Neural cell (in vitro differentiated cells): ENCODE measurements at places on chromosomes 12 and 14. TPM values are rescaled to one million over a fixed set of nuclear protein-coding genes. Genes with fewer than 3 reads are reported as not detected.

The FSCB gene
- not detected in 2 replicates for polyA plus RNA-seq

The RNF212B gene
- polyA plus RNA-seq, result not detected in 2 replicates

The DBX2 gene
- 0.07 and 0.22 TPM in 2 replicates for polyA plus RNA-seq

The MYF6 gene
- polyA plus RNA-seq, result not detected in 2 replicates

The TTC5 gene
- 40.5 and 53.5 TPM in 2 replicates for polyA plus RNA-seq

The KCNJ8 gene
- polyA plus RNA-seq, result 0.34 TPM in 1 of 2 replicates, not detected in the other

The HOXC13 gene
- polyA plus RNA-seq, result not detected in 2 replicates

The TMEM253 gene
- polyA plus RNA-seq, result 0.26 TPM in 1 of 2 replicates, not detected in the other

The TESPA1 gene
- not detected in 2 replicates for polyA plus RNA-seq

The GCH1 gene
- polyA plus RNA-seq, result 4.9 and 5.0 TPM in 2 replicates

The SPATA7 gene
- polyA plus RNA-seq, result 31.4 and 33.4 TPM in 2 replicates

The ADCY4 gene
- not detected in 2 replicates for polyA plus RNA-seq

The ANKRD33 gene
- polyA plus RNA-seq, result not detected in 2 replicates

The EPS8 gene
- polyA plus RNA-seq, result 10.4 and 12.2 TPM in 2 replicates

The CLEC4C gene
- not detected in 2 replicates for polyA plus RNA-seq

The FCF1 gene
- polyA plus RNA-seq, result 31.5 and 39.8 TPM in 2 replicates

The OR10G3 gene
- polyA plus RNA-seq, result not detected in 2 replicates

The PDE3A gene
- 0.56 and 0.94 TPM in 2 replicates for polyA plus RNA-seq

The RGS6 gene
- 2.1 and 7.3 TPM in 2 replicates for polyA plus RNA-seq

The GPR135 gene
- 2.9 and 3.0 TPM in 2 replicates for polyA plus RNA-seq

The EIF2S1 gene
- polyA plus RNA-seq, result 99.4 and 108 TPM in 2 replicates

The HOXC12 gene
- polyA plus RNA-seq, result not detected in 2 replicates

The ART4 gene
- polyA plus RNA-seq, result not detected in 2 replicates

The VDR gene
- not detected in 2 replicates for polyA plus RNA-seq

The PLBD1 gene
- not detected in 2 replicates for polyA plus RNA-seq

The HAL gene
- polyA plus RNA-seq, result 0.06 TPM in 1 of 2 replicates, not detected in the other

The CIDEB gene
- not detected in 2 replicates for polyA plus RNA-seq

The KRT79 gene
- not detected in 2 replicates for polyA plus RNA-seq

The WASHC4 gene
- polyA plus RNA-seq, result 36.9 and 52.6 TPM in 2 replicates

The TMEM30B gene
- polyA plus RNA-seq, result 0.28 TPM in 1 of 2 replicates, not detected in the other

The TDRD9 gene
- 15.9 and 25.6 TPM in 2 replicates for polyA plus RNA-seq

The SRGAP1 gene
- 4.8 and 30.9 TPM in 2 replicates for polyA plus RNA-seq

The ASCL1 gene
- polyA plus RNA-seq, result 3.4 and 5.0 TPM in 2 replicates

The NGB gene
- polyA plus RNA-seq, result 0.87 and 2.5 TPM in 2 replicates

The CSRP2 gene
- polyA plus RNA-seq, result 67.2 and 71.4 TPM in 2 replicates

The ALG10 gene
- polyA plus RNA-seq, result 9.1 and 12.8 TPM in 2 replicates

The MANSC4 gene
- polyA plus RNA-seq, result 0.43 and 0.54 TPM in 2 replicates

The ENDOU gene
- polyA plus RNA-seq, result not detected in 2 replicates

The MYF5 gene
- not detected in 2 replicates for polyA plus RNA-seq

The REM2 gene
- polyA plus RNA-seq, result 28.6 and 31.1 TPM in 2 replicates

The C1QL4 gene
- 13.7 and 15.4 TPM in 2 replicates for polyA plus RNA-seq

The LRP1 gene
- 18.2 and 27.7 TPM in 2 replicates for polyA plus RNA-seq

The GPR84 gene
- not detected in 2 replicates for polyA plus RNA-seq

The DIO2 gene
- 1.3 and 2.1 TPM in 2 replicates for polyA plus RNA-seq

The ACSS3 gene
- 0.31 and 0.52 TPM in 2 replicates for polyA plus RNA-seq

The NGDN gene
- polyA plus RNA-seq, result 123 and 137 TPM in 2 replicates
